ENCODE measurements at places on chromosomes 2 and 18. TPM values are rescaled to one million over a fixed set of nuclear protein-coding genes. Genes with fewer than 3 reads are reported as not detected.

- peak; percentile 59 for DNase-seq
Observed at GRCh38 chr2:60554074-60554645, 706 bp upstream of the BCL11A start.

Gene ST8SIA3
- total RNA-seq, result 0.03 TPM

Gene EFR3B
- 5.6 TPM for total RNA-seq

Gene ASNSD1
- 28.0 TPM for total RNA-seq

Gene DRC1
- 18.4 TPM for total RNA-seq
